ENCODE measurements at places on chromosomes 11 and 22.

DNA sequence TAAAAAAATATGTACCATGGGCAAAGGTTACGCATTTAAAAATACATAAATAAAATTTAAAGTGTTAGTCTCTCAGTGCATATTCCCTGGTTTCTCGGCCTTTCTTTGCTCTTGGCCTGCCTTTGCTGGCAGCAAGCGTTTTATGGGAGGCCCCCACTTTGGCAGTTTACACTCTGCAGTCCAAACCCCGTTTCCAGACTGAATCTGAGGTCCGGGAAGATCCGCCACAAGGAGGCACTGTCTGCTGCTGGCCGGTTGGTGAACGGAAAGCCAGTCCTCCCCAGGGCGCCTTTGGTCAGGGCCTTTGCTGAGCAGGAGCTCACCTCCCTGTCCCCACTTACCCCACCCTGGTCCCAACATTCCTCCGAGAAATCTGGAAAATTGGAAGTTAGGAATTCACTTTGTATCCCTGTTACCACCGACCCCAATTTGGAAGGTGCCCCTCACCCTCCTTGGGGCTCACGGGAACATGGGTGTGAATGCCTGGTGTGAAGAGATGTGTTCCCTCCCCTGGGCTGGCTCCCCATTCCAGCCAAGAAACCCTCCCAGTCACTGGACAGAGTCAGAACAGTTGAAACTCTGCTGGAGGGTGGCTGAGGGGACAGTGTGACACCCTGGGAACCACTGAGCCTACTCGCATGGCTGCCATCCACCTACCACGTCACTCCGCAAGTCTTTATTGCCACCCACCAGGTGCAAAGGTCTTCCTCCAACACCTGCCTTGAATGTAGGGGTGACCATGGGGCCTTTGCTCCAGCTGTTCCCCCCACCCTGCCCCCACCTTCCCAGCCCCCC lies 9.4 kb upstream of the SF1 start:
- peak; percentile 79 for DNase-seq
- no peaks in the 10 kb centered on the region for H3K4me1 ChIP-seq
- no peak overlapping the region for H3K27ac ChIP-seq
- H3K36me3 ChIP-seq: peaks cover 26% of the 10 kb centered on the region
- no peak overlapping the region for H3K4me3 ChIP-seq

DNA sequence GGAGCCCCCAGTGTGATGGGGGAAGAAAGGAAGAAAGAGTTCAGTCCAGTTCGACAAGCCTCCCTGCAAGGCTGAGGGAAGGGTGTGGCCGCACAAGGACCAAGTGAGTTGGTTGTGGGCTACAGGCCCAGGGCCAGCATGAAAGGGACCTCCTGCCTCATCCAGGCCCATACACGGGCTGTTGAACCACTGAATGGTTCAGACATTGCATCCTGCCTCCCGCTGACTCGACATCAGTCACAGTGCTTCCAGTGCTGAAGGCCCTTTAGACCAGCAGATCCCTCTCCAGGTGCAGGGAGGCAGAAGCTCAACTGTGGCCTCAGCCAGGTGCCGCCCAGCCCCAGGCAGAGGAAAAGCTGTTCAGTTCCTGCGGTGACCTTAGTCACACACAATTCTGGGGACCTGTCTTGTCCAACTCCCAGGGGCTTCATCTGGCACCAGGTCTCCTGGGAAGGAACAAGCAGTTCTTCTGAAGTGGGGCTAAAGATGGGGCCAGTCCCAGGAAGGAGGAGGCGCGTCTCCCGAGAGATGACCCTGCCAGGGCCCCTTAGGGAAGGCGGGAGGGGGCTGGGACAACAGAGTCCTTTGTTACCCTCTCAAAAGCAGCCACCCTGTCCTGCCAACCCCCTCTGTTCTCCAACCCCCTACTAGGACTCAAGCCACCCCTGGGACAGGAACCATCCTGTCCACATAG lies 6.6 kb downstream of the ARRB1 start:
- H3K4me3 ChIP-seq: no peak overlapping the region
- H3K27ac ChIP-seq: no peak overlapping the region
- H3K36me3 ChIP-seq: no peaks in the 10 kb centered on the region
- no peak for DNase-seq

- no peaks in the 10 kb centered on the region for H3K36me3 ChIP-seq
- no peak overlapping the region for H3K4me3 ChIP-seq
- H3K27me3 ChIP-seq: no peaks in the 10 kb centered on the region
- peaks cover 46% of the 10 kb centered on the region for H3K4me1 ChIP-seq
- H3K27ac ChIP-seq: no peak overlapping the region
- no peak for DNase-seq
These were observed 247.7 kb downstream of the DDX10 start for GRCh38 chr11:108912581-108912980.

DNA sequence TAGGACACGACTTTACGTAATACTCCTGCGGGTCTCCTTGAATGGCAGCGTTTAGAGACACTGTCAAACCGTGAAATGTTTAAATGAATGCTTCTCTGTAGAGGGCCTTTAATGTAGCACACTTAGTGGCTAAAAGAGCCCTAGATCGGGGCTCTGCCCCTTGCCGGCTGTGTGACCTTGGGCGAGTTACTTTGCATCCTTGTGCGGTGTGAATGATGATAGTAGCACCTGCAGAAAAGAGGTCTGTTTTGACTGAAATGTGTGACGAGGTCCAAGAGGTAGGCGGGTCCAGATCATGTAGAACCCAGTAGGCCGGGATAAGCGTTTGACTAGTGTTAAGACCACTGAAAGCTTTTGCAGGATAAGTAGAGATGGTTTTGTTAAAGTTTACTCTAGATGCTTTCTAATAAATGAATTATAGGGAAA lies 866 bp downstream of the MED17 start:
- H3K36me3 ChIP-seq: peaks cover 14% of the 10 kb centered on the region
- no peaks in the 10 kb centered on the region for H3K27me3 ChIP-seq
- H3K27ac ChIP-seq: peak overlapping the region; percentile 77

DNA sequence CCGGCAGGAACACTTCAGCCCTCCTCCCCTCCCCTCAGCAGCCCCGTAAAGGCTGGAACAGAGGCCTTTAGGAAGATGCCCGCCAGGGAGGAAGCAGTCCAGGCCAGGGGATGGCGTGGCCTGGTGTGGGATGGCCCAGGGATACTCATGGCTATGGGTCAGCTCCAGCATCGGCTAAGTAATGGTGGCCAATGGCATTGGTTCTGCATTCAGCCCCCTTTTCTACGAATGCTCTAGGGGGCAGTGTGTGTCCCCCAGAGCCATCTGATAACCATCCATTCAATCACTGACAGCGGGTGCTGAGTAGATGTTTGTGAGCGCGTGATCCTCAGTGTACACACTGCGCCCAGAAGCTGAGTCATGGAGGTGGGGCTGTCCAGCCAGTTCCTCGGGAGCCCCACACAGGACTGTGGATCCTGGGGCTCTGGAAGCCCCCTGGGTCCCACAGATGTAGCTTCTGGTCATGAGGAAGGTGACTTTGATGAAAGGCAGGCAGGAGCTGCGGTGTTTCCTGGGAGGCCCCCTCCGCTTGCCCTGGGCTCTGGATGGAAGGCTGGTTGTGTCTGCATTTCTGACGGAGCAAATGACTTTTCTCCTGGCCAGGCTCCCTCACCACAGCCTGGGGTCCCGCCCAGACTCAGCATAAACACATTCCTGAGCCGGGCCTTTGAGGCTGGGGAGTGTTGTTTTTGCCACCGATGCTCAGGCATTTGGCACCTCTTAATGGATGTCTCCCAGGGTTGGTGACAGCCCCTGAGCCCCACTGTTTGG lies 46.5 kb downstream of the FBLN1 start:
- no peak overlapping the region for H3K4me3 ChIP-seq
- peak overlapping the region; percentile 91 for H3K27ac ChIP-seq
- H3K4me1 ChIP-seq: peaks cover 61% of the 10 kb centered on the region
- no peaks in the 10 kb centered on the region for H3K27me3 ChIP-seq
- H3K36me3 ChIP-seq: peaks cover 27% of the 10 kb centered on the region

DNA sequence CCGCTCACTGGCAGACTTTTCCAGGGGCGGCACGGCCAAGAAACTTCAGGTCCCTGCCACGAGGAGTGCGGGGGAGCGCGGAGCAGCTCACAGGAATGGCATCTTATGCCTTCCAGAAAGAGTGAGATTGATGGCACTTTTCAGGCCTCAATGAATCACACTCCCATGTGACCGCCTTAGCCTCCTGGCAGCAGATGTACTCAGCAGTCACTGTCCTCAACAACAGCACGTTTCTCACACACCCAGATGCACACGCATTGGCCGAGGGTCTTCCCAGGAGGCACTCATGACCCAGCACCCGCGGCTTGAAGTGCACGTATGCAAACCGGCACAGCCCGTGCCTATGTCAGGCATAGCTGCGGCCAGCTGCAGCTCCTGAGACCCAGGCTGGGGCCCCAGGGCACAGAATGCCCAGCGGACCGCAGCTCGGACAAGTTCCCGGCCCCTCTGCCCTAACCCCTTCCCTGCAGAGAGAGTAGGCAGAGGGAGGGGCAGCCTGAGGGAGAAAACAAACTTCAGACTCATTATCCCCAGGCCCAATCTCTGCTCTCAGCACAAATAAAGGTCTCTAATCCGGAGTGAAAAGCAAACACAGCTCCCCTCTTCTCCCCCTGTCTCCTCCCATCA lies 48.3 kb downstream of the RPUSD4 start:
- no peaks in the 10 kb centered on the region for H3K36me3 ChIP-seq
- H3K4me1 ChIP-seq: no peaks in the 10 kb centered on the region
- no peaks in the 10 kb centered on the region for H3K27me3 ChIP-seq
- H3K4me3 ChIP-seq: no peak overlapping the region
- no peak overlapping the region for H3K27ac ChIP-seq

- H3K36me3 ChIP-seq: peaks cover 49% of the 10 kb centered on the region
- no peaks in the 10 kb centered on the region for H3K27me3 ChIP-seq
- peak; percentile 43 for DNase-seq
- H3K27ac ChIP-seq: peak overlapping the region; percentile 92
These were observed 997 bp downstream of the UBE2L3 start for GRCh38 chr22:21568347-21569075.

DNA sequence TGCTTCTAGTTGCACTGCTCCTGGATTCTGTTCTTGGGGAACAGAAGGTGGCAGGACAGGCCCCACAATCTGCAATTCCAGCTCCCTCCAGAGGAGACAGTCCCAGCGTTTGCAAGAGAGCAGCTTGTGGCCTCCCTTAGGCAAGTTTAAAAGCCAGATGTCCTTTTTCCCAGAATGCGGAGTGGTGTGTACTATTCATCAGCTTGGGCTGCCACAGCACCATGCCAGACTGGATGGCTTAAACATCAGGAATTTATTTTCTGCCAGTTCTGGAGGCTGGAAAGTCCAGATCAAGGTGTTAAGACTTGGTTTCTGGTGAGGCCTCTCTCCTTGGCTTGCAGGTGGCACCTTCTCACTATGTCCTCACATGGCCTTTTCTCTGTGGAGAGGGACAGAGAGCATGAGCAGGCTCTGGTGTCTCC lies 11.7 kb downstream of the MIAT start:
- no peak for DNase-seq
- no peak overlapping the region for H3K27ac ChIP-seq
- no peaks in the 10 kb centered on the region for H3K36me3 ChIP-seq
- H3K4me1 ChIP-seq: peaks cover 26% of the 10 kb centered on the region

DNA sequence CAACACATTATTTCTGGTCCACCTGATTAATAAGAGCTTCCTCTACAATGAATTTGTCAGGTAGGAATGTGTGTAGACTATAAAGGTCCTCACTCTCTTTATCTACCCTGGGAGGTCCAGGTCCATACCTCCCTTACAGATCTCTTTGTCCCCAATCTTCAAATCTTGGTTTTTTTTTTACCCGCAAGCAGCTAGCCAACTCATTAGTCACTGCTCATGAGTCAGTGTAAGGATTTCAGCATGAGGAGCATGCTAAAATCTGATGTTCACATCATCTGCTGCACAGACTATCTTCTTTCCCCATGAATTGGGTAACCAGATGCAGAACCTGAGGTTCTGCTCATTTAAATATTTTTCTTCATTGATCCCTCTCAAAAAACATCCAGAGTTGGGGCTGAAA lies 397.0 kb upstream of the ISX start:
- no peak overlapping the region for H3K27ac ChIP-seq
- H3K27me3 ChIP-seq: no peaks in the 10 kb centered on the region
- no peak for DNase-seq

GRCh38 chr11:64650923-64651523 lies 60.0 kb downstream of the SLC22A12 start:
- H3K4me1 ChIP-seq: no peaks in the 10 kb centered on the region
- no peaks in the 10 kb centered on the region for H3K36me3 ChIP-seq
- no peak overlapping the region for H3K4me3 ChIP-seq
- no peak for DNase-seq

DNA sequence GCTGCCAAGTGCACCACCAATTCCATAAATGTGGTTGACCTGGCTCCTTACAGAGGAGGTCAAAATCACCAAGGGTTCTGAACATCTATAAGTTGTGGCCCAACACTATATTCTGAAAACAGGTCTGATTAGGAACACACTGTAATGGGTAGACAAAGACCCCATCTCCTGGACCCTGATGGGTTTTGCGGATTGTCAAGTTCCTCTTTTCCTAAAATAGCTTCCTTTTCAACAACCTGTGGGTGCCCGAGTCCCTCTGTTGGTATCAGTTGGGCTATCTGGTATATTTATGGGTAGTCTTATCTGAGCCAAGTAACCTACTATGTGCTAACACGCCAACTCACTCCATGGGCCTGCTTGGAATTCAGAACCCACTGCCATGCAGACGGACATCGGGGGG lies 9.9 kb upstream of the CACNG2 start:
- H3K27ac ChIP-seq: no peak overlapping the region
- no peaks in the 10 kb centered on the region for H3K4me1 ChIP-seq
- no peaks in the 10 kb centered on the region for H3K36me3 ChIP-seq
- H3K4me3 ChIP-seq: no peak overlapping the region
- H3K27me3 ChIP-seq: peaks cover 60% of the 10 kb centered on the region

GRCh38 chr22:31344256-31344577 lies 1.9 kb downstream of the PATZ1 start:
- no peak for DNase-seq
- no peak overlapping the region for H3K4me3 ChIP-seq
- H3K36me3 ChIP-seq: peaks cover 59% of the 10 kb centered on the region
- H3K4me1 ChIP-seq: peaks cover 39% of the 10 kb centered on the region
- H3K27ac ChIP-seq: no peak overlapping the region
- no peaks in the 10 kb centered on the region for H3K27me3 ChIP-seq

- no peak overlapping the region for H3K27ac ChIP-seq
- H3K27me3 ChIP-seq: peaks cover 6% of the 10 kb centered on the region
- H3K36me3 ChIP-seq: no peaks in the 10 kb centered on the region
- peaks cover 9% of the 10 kb centered on the region for H3K4me1 ChIP-seq
These were observed 79.6 kb downstream of the CELSR1 start for GRCh38 chr22:46457502-46458488.

DNA sequence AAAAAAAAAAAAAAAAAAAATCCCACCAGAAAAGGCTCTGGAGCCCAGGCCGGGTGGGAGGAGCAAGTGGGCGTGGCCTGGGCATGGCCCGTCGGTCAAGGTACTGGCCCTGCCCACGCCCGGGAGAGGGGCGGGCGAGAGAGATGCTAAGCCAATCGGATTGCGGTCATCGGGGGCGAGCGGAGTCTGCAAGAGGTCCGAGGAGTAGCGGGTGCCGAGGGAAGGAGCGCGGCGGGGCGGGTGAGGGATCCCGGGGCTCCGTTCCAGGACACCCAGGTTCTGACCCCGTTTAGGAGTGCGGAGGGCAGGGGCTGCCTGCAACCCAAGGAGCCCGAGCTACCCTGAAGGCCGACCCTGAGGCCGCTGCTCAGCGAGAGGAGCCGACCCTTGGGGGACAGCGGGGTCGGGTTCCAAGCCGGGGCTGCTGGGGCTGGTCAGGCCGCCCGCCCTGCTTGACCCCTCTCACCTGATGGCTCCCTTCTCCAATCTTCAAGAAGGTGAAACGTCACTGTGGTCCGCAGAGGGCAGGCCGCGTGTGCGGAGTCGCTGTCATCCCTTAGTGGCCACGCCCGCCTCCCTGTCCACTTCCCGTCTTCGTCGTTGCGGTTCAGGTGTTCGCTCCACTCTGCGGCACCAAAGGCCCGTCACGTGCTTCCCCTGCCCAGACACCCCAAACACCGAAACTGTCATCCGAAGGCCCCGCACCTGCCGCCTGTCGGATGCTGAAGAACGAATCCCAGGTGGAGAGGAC lies 11.1 kb upstream of the TAB1 start:
- no peak overlapping the region for H3K27ac ChIP-seq
- DNase-seq: peak; percentile 69
- no peaks in the 10 kb centered on the region for H3K36me3 ChIP-seq
- peak overlapping the region; percentile 37 for H3K4me3 ChIP-seq
- H3K4me1 ChIP-seq: peaks cover 5% of the 10 kb centered on the region
- H3K27me3 ChIP-seq: no peaks in the 10 kb centered on the region
